ENCODE measurements at places on chromosomes 13 and 19. TPM values are rescaled to one million over a fixed set of nuclear protein-coding genes. Genes with fewer than 3 reads are reported as not detected.

MCF2L gene
- 22.2 TPM for total RNA-seq

DNA sequence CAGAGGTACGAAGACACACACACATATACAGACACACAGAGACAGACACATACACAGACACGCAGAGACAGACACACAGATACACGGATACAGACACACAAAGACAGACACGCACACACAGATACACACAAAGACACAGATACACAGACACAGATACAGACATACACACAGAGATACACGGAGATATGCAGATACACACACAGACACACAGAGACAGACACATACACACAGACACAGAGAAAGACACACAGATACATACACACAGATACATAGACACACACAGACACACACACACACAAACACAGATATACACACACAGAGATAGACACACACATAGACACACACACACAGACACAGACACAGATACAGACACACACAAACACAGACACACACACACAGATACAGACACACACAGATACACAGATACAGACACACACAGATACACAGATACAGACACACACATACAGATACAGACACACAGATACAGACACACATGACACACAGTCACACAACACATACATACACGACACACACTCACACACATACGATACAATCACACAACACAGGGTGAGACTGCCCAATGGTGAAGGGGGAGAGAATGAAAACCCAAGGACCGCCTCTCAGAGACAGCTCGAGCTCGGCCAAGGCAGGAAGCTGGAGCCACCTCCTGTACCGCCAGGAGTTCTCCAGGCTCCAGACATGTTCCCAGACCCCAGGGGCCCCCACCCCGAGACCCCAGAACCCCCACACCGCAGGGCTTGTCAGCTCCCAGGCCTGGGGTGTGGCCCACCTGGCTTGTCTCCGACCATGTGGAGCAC, 8.8 kb upstream of the CCER2 start:
- DNase-seq = no peak

DNA sequence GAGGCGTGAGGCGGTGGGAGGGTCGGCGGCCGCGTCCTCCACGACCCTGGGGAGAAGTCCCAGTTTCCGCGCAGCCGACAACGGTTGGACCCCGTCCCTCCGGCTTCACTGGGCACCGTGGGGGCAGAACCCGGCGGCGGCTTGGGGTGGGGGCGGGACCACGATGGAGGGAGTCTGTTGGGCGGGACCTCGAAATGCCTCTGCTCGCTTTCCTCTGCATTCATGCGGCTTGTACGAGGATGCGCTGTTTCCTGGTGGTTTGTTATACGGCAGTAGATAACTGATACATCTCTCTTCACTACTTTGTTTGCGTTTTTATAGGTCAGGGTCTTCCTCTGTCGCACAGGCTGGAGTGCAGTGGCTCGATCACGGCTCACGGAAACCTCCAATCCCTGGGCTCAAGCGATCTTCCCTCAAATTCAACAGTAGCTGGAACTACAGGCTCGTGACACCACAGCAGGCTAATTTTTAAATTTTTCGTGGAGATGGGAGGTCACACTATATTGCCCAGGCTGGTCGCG, 24.6 kb upstream of the ZNF846 start:
- no peak for DNase-seq

GRCh38 chr19:52665027-52665426, 26.9 kb upstream of the ZNF83 start:
- no peak for DNase-seq

SLC17A7 gene
- not detected for total RNA-seq

FAM83E gene
- total RNA-seq = 0.76 TPM

- DNase-seq = peak; percentile 41
These were observed 1.9 kb downstream of the KLF12 start for GRCh38 chr13:74132152-74132775.

PLD3 gene
- 73.7 TPM for total RNA-seq
